ENCODE measurements at places on chromosomes 6 and 20.

- ATAC-seq: peak; percentile 97
Measured at GRCh38 chr20:53643031-53643832, 49.6 kb upstream of the ZNF217 start.

DNA sequence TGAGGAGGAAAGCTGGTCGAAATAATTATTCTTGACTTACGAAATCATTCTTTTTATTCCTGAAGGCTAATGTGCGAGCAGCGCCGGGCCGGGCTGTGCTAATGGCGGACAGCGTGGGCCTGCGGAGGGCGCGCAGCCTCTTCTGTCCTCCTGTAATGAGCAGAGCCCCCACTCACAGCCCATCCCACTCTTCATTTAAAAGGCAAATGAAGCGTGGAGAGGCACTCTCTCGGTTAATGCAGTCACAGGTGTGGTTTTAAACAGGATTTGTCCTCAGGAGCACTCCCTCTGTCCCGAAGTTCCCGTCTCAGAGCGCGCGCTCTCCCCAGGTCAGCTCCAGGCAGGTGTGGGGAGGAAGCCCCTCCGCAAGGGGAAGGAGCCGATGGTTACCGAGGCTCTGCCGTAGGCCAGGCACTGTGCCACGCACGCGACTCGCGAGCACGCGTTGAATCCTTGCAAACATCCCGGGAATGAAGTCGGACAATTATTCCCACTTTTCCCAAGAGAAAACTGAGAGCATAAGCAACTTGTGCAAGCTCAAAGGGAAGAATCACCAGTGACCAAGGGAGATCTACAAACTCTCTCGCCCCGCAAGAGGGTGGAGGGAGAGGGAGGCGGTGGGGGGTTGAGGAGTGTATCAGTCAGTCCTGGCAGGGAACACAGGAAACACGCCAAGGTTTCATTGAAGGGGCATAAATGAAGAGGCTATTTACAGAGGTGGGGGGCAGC lies 35.5 kb upstream of the ZFAND3 start:
- peak; percentile 60 for ATAC-seq

GRCh38 chr6:38815250-38815649 lies 100.1 kb downstream of the DNAH8 start:
- no peak for ATAC-seq

- ATAC-seq: peak; percentile 32
Measured at GRCh38 chr6:170289951-170290295, 955 bp downstream of the DLL1 start.

DNA sequence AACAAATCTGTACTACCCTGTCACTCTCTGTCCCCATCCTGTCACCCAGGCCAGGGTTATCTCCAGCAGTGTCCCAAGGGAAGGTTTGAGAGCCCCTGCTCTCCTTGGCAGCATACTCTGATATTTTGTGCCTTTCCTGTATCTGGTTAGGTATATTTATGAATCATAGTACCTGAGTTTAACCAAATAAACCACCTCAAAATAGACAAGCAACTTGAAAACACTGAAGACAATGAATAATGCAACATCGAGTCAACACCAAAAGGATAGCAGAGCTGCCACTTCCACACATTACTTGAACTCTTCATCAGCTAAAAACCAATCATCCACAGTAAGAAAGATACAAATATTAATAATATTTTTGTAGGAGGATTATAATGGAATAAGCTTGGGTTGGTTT lies 142.6 kb upstream of the TAB2 start:
- no peak for ATAC-seq

GRCh38 chr20:13672690-13673089 lies 34.0 kb upstream of the TASP1 start:
- no peak for ATAC-seq

GRCh38 chr6:7848229-7848628 lies 62.4 kb downstream of the TXNDC5 start:
- ATAC-seq: peak; percentile 34

DNA sequence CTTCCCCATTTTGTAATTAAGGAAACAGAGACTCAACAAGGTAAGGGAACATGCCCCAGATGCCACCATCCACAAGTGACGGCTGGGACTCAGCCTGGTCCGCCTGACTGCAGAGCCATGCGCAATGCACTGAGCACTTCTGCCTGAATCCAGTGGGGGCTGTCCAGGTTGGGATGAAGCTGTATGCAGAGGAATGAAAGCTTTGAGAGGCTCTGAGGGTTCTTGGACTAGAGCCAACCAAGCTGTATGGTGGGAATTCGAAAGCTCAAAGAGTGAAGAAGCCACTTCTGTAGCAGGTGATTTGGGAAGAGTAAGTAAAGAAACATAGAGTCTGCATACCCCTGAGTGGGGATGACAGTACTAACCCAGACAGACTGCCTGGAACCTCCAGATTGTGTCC lies 127.6 kb upstream of the AKAP12 start:
- no peak for ATAC-seq

- ATAC-seq: no peak
Measured at GRCh38 chr20:48190757-48191156, 405.5 kb upstream of the SULF2 start.

GRCh38 chr6:14913931-14914330 lies 331.9 kb upstream of the JARID2 start:
- ATAC-seq: no peak

- no peak for ATAC-seq
Measured at GRCh38 chr6:131038597-131039344, 24.3 kb downstream of the EPB41L2 start.

- no peak for ATAC-seq
Measured at GRCh38 chr20:63187338-63188158, 28.4 kb downstream of the YTHDF1 start.

DNA sequence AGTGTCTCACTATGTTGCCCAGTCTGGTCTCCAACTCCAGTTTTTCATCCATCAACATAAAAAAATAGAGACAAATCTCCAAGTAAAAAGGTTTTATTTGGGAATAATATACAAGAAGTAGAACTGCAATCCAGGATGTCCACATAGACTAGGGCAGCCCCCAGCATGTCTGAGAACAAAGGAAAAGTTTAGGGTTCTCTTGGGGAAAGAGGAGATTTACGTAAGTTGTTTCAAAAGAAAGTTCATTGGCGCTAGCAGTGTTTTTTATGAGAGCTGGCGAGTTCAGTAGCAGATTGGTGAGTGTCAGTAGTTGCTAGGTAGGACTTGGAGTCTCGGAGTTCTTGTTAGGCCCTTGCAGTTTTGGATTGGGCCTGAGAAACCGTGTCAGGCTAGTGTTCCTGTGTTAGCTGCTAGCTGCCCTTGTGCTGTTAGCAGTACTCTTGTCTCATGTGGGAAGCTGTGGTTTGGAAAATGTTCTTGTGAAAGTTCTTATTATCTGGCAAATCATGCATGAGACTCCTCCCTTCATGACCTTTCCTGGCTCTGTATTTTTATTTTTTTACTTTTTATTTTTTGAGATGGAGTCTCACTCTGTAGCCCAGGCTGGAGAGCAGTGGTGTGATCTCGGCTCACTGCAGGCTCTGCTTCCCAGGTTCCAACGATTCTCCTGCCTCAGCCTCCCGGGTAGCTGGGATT lies 24.7 kb downstream of the TTLL9 start:
- peak; percentile 100 for ATAC-seq

DNA sequence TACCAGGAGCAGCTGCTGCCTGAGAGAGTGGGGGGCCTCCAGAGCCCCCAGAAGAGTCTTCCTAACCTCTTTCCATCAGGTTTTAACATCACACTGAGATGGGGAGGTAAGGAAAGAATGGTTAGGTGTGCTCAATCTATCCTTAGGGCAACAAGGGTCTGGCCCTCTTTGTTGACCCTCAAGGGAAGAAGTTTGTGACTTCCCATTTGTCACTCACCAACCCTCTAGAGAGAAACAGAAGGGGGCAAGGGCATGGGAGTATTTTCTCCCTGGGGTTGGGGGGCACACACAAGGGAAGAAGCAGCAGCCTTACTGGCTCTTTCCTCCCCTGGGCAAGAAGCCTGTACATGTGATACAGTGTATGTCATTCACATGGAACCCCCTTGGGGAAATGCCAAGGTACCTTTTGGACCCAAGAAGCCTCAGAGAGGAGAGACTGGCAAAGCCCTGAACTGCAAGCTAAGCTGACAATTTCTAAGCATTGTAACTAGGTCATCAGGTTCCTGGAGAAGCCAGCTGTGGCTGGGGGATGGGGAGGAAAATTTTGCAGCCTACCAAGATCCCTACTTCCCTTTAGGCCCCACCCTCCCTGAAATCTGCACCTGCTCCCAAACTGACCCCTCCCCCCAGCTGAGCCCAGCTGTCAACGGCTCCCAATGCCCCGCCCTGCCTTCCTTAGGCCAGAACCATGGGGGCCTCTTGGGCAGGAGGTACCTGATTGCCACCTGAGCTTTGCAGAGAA lies 14.5 kb downstream of the BCL2L1 start:
- no peak for ATAC-seq

- ATAC-seq: peak; percentile 93
Measured at GRCh38 chr6:26240157-26241032, 124.6 kb upstream of the BTN3A2 start.

DNA sequence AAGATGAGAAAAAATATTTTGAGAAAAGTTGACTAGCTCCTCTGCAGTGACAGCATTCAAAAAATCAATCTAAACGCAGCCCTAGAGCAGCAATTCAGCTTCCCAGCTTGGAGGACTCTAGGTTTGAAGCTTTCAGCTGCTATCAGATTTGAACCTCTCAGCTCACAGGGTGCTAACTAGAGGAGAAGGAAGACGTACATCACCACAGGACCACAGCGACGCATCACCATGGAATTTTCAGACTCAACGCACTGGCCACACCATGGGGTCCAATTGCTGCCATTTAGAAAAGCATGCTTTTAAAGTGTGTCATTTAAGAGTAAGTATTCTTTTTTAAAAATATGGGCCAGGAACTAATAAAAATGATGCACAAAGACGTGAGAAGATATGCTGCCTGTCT lies 45.0 kb upstream of the FUCA2 start:
- no peak for ATAC-seq

GRCh38 chr6:148934961-148935360 lies 188.1 kb downstream of the UST start:
- ATAC-seq: no peak

DNA sequence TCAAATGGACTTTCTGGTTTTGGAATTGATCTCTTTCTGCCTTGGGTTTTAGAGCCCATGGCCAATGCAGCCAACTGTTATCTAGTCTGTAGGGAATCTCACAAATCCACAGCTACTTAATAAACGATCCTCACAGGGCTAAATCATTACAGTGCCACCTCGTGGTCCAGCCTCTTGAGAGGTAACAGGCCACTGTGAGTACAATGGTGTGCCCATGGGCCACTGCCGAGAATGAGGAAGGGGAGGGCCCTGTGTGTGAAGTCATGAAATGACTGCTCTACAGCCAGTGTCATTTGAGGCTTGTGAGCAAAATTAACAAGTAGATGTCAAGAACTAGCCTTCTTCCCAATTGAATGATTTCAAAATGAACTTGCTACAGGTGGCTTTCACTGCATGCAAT lies 54.3 kb upstream of the GMPR start:
- peak; percentile 87 for ATAC-seq

DNA sequence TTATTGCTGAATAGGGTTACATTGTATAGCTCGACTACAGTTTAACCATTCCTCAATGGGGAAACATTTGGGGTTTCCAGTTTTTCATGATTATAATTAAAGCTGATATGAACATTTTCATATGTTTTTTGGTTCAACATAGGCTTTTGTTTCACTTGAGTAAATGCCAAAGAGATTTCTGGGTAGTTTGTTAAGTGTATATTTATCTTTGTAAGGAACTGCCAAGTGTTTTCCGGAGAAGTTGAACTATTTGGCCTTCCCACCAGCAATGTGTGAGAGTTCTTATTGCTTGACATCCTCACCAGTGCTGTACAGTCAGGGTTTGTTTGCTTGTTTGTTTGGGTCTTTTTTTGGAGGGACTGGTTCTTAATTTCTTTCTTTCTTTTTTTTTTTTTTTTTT lies 83.7 kb upstream of the RALY start:
- ATAC-seq: no peak

GRCh38 chr20:48463096-48463720 lies 364.6 kb downstream of the PREX1 start:
- no peak for ATAC-seq

DNA sequence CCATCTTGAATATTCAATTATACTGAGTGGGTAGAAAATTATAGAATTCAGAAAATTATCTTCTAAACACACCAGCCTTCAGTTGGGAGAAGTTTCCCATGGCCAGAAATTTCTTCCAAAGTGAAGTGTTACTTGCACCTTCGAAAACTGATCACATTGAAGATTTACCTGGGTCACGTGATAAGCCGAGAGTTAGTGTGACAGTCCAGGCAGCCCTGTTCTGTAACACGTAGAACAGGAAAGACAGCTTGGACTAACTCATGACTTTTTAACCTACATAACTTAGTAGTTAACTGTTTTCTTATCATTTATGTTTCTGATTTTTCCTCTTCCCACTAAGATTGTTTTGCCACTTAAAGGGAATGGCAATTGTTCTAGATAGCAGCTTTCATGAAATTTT lies 118.3 kb upstream of the MTHFD1L start:
- no peak for ATAC-seq

- no peak for ATAC-seq
Measured at GRCh38 chr6:122803171-122803661, 14.2 kb downstream of the SMPDL3A start.

- no peak for ATAC-seq
Measured at GRCh38 chr6:170444056-170444591, 109.0 kb downstream of the PSMB1 start.

All from stimulated activated memory B cell treated with anti-CD40 and anti-IgM and Interleukin-4, amounts not matched to agents 10 μg/mL and 1 μg/mL and 100 μg/mL, for 72 hours (primary cell).